ENCODE measurements at places on chromosomes 11 and 22.

- no peak for DNase-seq
Measured at GRCh38 chr22:48372390-48372789, 1455.3 kb downstream of the BRD1 start.

- no peak for DNase-seq
Measured at GRCh38 chr22:41491374-41492100, 22.6 kb downstream of the ACO2 start.

- no peak for DNase-seq
Measured at GRCh38 chr11:75311858-75312288, 39.6 kb downstream of the ARRB1 start.

- DNase-seq: no peak
Measured at GRCh38 chr11:63563201-63564055, at the start of gene PLAAT2. Gene PLAAT2 (minus strand): TSS chr11:63563379. CDS start chr11:63563324, 55 bp downstream.

DNA sequence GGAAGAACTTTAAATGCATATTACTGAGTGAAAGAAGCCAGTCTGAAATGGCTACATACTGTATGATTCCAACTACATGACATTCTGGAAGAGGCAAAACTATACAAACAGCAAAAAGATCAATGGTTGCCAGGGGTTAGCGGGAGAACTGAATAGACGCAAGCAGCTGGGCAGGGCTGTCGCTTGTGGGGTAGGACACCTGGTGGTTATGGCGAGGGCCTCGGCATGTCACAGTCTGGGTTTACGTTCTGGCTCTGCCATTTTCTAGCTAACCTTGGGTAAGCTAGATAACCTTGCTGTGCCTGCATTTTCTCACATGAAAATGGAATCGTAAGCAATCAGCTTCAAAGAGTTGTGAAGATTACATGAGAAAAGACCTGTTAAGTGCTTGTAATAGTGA lies 55.2 kb upstream of the SYT13 start:
- DNase-seq: no peak

Measured in stimulated activated CD8-positive, alpha-beta memory T cell treated with anti-CD3 and anti-CD28 coated beads, Interleukin-4, amount 100 ng/mL, for 1 hour (primary cell).